Hematopoietic multipotent progenitor cell (in vitro differentiated cells): ENCODE measurements at places on chromosomes 4 and X.

- no peak for DNase-seq
These were observed 108.8 kb upstream of the ENPEP start for GRCh38 chr4:110367156-110367555.

- DNase-seq, result no peak
These were observed 3.3 kb upstream of the GPRASP2 start for GRCh38 chrX:102708900-102709299.

DNA sequence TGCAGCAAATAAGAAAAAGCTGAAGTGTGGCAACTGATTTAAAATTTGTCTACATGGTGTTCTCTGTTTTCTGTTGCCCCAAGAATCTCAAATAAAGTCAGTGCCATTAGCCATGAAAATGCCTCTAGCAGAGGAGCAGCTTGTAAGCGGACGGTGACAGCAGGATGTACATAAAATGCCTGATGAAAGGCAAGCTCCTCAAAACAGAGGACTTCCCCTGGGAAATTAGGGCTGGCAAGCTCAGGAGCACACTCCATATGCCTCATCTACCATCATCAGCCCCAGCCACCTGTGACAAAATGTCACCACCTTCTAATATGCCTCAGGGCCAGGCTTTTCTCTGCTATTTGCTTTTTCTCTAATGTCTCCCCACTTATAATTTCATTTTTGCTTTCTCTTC, 54.5 kb downstream of the ASB9 start:
- DNase-seq, result no peak

GRCh38 chrX:54358424-54359211, 772 bp upstream of the WNK3 start:
- peak; percentile 60 for DNase-seq
